ENCODE measurements at places on chromosomes 12 and 14.

- no peaks in the 10 kb centered on the region for H3K4me1 ChIP-seq
- no peak overlapping the region for H3K27ac ChIP-seq
- H3K36me3 ChIP-seq: no peaks in the 10 kb centered on the region
- no peak overlapping the region for H3K4me3 ChIP-seq
- H3K27me3 ChIP-seq: no peaks in the 10 kb centered on the region
These were observed 31.7 kb upstream of the KCNJ8 start for GRCh38 chr12:21806255-21806654.

DNA sequence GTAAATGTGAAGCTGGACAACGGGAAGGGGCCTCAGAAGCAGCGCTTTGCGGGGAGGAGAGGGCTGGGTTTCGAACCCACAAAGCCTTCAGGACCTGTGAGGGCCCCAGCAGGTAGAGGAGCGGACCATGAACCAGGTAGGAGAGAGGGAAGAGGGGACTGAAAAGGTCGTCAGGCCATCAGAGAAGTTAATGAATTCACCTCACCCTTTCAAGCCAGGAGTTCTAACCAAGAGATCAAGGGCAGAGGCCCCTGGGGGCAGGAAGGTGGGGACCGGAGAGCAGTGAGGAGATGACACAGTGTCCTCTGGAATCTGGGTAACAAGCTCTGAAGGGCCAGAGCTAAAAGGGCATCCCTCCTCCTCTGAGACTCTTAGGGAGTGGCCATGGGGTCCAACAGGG is 19.4 kb downstream of the SERPINA1 start:
- no peak for ATAC-seq
- H3K36me3 ChIP-seq: no peaks in the 10 kb centered on the region
- no peak overlapping the region for H3K4me3 ChIP-seq
- H3K27me3 ChIP-seq: no peaks in the 10 kb centered on the region

DNA sequence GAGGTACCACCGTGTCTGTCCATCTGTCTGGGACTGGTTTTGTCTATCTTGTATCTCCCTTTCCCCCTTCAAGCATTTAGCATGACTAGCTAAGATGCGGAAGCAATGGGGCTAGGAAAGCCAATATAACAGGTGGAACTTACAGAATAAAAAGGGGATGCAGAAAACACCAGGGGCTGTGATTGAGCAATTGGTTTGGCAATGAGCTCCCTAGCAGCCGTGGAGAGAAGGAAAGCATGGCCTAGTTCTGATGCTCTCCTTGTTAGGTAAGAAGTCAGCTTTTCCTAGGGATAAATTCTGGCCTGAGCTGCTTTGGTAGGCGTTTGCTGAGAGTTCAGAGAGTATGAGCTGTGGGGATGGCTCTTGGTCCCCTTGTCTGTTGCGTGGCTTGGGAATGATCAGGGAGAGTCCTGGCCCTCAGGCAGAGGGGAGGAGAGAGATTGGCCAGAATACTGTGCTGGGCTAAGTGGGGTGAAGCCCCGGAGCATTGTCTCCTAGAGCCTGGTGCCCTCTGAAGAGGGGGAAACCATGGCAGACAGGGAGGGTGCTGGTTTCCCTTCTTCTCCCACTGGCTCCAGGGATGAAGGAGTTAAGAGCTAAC is 7.1 kb downstream of the SETD1B start:
- H3K36me3 ChIP-seq: peaks cover 52% of the 10 kb centered on the region
- H3K27me3 ChIP-seq: no peaks in the 10 kb centered on the region
- H3K4me3 ChIP-seq: peak overlapping the region; percentile 81
- peaks cover 71% of the 10 kb centered on the region for H3K4me1 ChIP-seq
- H3K27ac ChIP-seq: peak overlapping the region; percentile 58

DNA sequence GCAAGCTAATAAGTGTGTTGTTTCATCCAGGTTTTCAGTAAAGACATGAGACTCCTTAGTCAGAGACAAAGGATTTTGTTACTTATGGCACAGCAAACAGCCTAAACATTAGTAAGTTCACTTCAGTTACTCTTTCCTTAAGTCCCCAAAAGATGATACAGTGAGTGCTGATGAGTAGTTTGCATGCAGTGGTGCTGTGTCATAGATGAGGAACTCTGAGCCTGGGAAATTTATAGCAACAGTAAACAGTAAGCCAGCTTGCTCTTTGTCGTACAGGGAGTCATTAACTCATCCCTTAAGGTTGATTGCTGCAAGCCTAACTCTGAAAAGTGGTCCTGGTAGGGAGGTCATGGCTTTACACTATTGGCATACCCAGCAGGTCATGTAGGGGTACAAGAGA is 208.6 kb upstream of the OR4E1 start:
- no peaks in the 10 kb centered on the region for H3K4me1 ChIP-seq
- H3K4me3 ChIP-seq: no peak overlapping the region
- H3K36me3 ChIP-seq: no peaks in the 10 kb centered on the region
- H3K27ac ChIP-seq: no peak overlapping the region

- H3K27me3 ChIP-seq: no peaks in the 10 kb centered on the region
- H3K4me3 ChIP-seq: no peak overlapping the region
- H3K4me1 ChIP-seq: peaks cover 14% of the 10 kb centered on the region
- peaks cover 75% of the 10 kb centered on the region for H3K36me3 ChIP-seq
- no peak overlapping the region for H3K27ac ChIP-seq
These were observed 27.0 kb downstream of the CHD8 start for GRCh38 chr14:21428930-21429329.

- H3K27ac ChIP-seq: peak overlapping the region; percentile 89
- H3K4me3 ChIP-seq: peak overlapping the region; percentile 25
- H3K4me1 ChIP-seq: peaks cover 51% of the 10 kb centered on the region
- peak; percentile 95 for ATAC-seq
These were observed 193.6 kb upstream of the NUDT4 start for GRCh38 chr12:93183940-93184671.

GRCh38 chr14:85313560-85314207 is 216.3 kb upstream of the FLRT2 start:
- no peak overlapping the region for H3K4me3 ChIP-seq
- no peaks in the 10 kb centered on the region for H3K36me3 ChIP-seq
- H3K27me3 ChIP-seq: no peaks in the 10 kb centered on the region
- no peaks in the 10 kb centered on the region for H3K4me1 ChIP-seq
- no peak overlapping the region for H3K27ac ChIP-seq
- ATAC-seq: no peak
